ENCODE measurements at places on chromosomes 4 and X. TPM values are rescaled to one million over a fixed set of nuclear protein-coding genes. Genes with fewer than 3 reads are reported as not detected.

DNA sequence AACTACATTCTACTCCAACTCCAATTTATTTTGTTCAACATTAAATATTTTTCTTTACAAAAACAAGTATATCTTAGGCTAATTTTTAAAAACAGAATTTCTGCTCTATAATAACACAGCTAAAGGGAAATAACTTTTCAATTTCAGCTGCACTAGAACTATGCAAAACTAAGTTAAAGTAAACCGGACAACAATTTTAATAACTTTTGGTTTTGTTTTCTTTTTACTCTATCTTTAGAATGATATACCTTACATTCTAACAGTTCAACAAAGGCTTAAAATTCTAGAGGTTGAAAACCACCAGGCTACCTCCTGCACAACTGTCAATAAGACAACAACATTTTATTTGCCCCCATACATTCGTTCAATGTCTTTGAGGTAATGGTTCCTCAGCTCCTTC is 18.7 kb upstream of the KCNE5 start:
- H3K27ac ChIP-seq = no peak overlapping the region
- H3K36me3 ChIP-seq = no peaks in the 10 kb centered on the region
- no peaks in the 10 kb centered on the region for H3K27me3 ChIP-seq
- no peak for DNase-seq

GRCh38 chr4:184672741-184673140 is 23.2 kb downstream of the PRIMPOL start:
- H3K4me3 ChIP-seq = no peak overlapping the region
- peaks cover 5% of the 10 kb centered on the region for H3K36me3 ChIP-seq
- H3K27ac ChIP-seq = no peak overlapping the region
- no peak for DNase-seq
- no peaks in the 10 kb centered on the region for H3K27me3 ChIP-seq

GRCh38 chr4:169239221-169239905 is 31.4 kb downstream of the SH3RF1 start:
- H3K4me3 ChIP-seq = no peak overlapping the region
- no peak for DNase-seq
- H3K27me3 ChIP-seq = no peaks in the 10 kb centered on the region
- no peaks in the 10 kb centered on the region for H3K36me3 ChIP-seq
- H3K4me1 ChIP-seq = peaks cover 22% of the 10 kb centered on the region

DNA sequence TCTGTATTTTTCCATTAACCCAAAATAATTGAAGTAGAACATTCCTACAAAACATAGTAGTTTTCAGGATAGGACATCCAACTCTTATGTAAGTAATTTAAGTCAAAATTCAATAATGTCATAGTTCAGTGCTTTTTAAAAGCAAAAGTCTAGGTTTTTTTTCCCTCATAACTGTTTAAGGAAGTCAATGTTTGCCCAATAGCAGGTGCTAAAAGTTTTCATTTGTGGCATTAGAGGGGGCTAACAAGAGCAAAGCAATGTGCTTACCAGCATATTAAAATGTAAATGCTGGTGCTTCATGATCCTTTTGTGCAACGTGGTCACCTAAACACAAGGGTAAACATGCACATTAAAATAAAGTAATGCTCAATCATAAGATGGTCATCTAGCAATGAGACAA is 155.2 kb upstream of the PPP1R2C start:
- H3K27ac ChIP-seq = no peak overlapping the region
- H3K4me3 ChIP-seq = no peak overlapping the region
- no peaks in the 10 kb centered on the region for H3K36me3 ChIP-seq

DNA sequence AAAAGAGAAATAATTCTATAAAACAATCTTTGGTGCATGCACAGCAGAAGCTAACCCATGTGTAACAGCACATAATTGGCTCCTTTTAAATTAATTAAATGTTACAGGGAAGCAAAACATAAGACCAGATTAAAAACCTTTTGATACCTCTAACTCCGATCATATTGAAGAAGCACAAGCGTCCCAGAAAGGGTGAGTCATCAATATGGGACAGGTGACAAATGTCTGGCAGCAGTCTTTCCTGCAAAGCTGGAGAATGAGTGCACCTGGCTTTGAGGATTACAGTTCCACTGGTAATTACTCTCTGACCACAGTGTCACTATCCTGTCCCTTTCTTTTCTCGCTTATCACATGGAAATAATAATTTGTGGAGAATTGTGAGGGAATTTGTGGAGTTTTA is 94.6 kb downstream of the FAM9B start:
- no peak for DNase-seq
- no peak overlapping the region for H3K27ac ChIP-seq
- H3K4me1 ChIP-seq = no peaks in the 10 kb centered on the region
- H3K27me3 ChIP-seq = no peaks in the 10 kb centered on the region

DNA sequence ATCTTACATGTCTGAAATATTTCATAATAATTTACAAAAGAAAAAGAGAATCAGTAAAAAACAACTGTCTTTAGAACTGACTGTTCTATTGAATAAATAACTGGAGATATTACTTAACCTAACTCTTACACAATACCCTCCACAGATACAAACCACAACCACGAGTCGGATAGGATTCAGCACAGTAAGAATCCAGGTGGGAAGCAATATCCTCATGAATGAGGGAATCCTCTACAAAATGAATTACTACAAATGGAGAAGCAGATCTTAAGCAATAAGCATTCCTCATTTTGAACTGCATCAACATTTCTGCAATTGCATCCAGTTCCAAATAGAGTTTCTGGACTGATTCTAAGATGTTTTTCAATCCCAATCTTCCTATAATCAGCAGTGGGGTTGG is 227.1 kb downstream of the SH2D1A start:
- no peak overlapping the region for H3K4me3 ChIP-seq
- H3K36me3 ChIP-seq = no peaks in the 10 kb centered on the region
- H3K27ac ChIP-seq = no peak overlapping the region
- no peaks in the 10 kb centered on the region for H3K27me3 ChIP-seq
- no peaks in the 10 kb centered on the region for H3K4me1 ChIP-seq

DNA sequence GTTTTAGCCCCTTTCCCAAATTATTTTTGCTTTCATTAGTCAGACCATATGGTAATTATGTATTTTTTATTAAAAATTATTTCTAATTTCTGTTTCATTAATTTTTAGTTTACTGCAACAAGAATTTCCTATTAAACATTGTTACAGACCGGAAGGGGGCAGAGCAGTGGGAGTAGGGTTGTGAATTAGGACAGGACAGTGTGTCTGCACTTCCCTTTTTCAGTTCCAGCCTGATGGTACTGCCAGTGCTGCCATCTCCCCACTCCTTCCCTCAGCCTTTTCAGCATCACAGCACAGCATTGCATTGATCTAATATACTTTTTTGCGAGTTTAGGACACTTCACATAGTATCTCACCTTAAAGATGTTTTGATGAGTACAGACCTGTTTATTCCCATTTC is 76.5 kb downstream of the STIM2 start:
- H3K27ac ChIP-seq = no peak overlapping the region
- DNase-seq = no peak
- no peaks in the 10 kb centered on the region for H3K36me3 ChIP-seq
- H3K4me1 ChIP-seq = no peaks in the 10 kb centered on the region

DNA sequence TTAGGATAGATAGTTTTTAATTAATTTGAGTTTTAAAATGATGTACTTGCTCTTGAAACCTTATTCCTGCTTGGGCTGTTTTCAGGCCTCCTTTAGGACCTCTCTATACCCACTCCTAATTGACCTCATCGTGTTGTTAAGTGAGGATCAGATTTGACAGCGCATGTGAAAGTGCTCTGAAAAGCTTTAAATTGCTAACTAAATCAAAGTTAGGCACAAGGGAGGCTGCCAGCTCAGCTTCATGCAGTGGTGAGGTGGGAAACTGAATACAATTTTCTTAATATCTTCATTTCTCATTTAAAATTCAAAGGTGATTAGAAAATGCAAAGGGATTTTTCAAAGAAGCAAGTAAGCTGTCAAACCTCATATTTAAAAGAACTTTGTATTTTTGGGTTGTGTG is 20.0 kb downstream of the FHDC1 start:
- no peak for DNase-seq
- no peak overlapping the region for H3K4me3 ChIP-seq
- no peaks in the 10 kb centered on the region for H3K4me1 ChIP-seq
- H3K27ac ChIP-seq = no peak overlapping the region

DNA sequence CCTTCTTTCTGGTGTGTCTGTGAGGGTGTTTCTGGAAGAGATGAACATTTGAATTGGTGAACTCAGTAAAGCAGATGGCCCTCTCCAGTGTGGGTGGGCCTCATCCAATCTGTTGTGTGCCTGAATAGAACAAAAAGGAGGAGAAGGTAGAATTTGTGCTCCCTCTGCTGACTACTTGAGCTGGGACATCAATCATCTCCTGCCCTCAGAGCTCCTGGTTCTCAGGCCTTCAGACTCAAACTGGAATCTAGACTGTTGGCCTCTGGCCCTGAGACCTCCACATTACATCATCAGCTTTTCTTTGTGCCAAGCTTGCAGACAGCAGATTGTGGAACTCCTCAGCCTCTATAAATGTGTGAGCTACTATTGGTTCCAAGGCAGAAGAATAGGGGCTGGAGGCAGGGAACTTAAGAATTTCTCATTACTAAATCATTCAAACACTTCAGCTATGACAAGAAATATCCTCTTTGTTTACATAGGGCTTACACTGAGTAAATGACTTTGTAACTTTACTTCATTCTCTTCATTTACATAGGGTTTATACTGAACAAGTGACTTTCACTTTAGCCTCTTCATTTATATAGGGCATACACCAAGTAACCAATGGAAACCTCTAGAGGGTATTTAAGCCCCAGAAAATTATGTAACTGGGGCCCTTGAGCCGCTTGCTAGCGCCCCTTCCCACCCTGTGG is 86.9 kb upstream of the NWD2 start:
- H3K36me3 ChIP-seq = no peaks in the 10 kb centered on the region
- no peaks in the 10 kb centered on the region for H3K27me3 ChIP-seq
- H3K4me3 ChIP-seq = no peak overlapping the region
- no peaks in the 10 kb centered on the region for H3K4me1 ChIP-seq
- DNase-seq = no peak

DNA sequence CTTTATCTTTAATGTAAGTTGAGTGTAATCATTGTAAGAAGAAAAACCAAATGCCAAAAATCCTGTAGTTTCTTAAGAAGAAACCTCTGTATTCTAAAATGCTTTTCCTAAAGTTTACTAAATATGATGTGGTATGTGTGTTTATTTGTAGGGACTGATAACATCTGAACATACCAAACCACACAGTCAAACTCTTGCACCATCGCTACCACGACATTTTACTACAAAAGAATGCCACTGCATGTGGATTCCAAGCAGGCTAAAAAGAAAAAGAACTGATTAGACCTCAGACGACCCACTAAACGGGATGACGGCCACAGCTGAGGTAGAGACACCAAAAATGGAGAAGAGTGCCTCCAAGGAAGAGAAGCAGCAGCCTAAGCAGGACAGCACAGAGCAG is 46.1 kb downstream of the LAS1L start:
- H3K27me3 ChIP-seq = no peaks in the 10 kb centered on the region
- H3K27ac ChIP-seq = no peak overlapping the region
- H3K4me3 ChIP-seq = no peak overlapping the region
- H3K36me3 ChIP-seq = no peaks in the 10 kb centered on the region
- no peaks in the 10 kb centered on the region for H3K4me1 ChIP-seq

DNA sequence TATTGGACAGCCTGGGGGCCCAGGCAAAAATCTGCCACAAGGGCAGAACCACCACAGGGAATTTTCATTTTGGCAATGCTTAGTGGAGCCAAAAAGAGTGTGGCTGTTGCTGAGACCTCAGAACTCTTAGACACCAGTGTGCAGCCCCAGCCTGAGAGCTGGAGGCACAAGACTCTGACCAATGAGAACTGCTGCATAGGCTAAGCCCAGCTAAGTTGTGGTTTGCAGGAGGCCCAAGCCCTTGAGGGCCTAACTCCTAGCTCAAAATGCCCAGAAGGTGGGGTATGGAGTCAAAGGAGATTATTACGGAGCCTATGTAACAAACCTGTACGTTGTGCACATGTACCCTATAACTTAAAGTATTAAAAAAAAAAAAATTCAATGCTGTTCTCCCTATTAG is 296.7 kb downstream of the TRAM1L1 start:
- no peak overlapping the region for H3K27ac ChIP-seq
- H3K36me3 ChIP-seq = no peaks in the 10 kb centered on the region
- H3K4me3 ChIP-seq = no peak overlapping the region
- H3K27me3 ChIP-seq = no peaks in the 10 kb centered on the region

GRCh38 chr4:19005211-19005610 is 983.7 kb upstream of the LCORL start:
- no peaks in the 10 kb centered on the region for H3K36me3 ChIP-seq
- no peaks in the 10 kb centered on the region for H3K27me3 ChIP-seq
- H3K4me3 ChIP-seq = no peak overlapping the region
- DNase-seq = no peak
- no peaks in the 10 kb centered on the region for H3K4me1 ChIP-seq

DNA sequence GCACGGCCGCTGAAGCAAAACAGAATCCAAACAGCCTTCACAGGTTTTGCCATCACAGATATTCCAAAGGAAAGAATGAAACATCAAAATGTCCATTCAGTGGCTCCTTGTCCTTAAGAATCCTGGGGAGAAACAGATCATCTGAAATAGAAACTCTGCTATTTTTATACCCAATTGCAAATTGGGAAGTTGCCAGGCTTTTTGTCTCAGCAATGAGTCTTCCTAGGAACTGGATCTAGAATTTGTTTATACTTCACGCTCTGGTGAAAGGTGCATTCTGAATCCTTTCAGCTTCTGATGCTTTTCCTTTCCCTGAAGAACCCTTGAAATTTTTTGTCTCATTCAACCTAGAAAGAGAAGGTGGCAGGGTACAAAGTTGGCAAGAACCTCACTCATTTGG is 218.9 kb downstream of the FBXW7 start:
- H3K36me3 ChIP-seq = no peaks in the 10 kb centered on the region
- DNase-seq = no peak
- no peak overlapping the region for H3K4me3 ChIP-seq
- H3K27ac ChIP-seq = no peak overlapping the region

DNA sequence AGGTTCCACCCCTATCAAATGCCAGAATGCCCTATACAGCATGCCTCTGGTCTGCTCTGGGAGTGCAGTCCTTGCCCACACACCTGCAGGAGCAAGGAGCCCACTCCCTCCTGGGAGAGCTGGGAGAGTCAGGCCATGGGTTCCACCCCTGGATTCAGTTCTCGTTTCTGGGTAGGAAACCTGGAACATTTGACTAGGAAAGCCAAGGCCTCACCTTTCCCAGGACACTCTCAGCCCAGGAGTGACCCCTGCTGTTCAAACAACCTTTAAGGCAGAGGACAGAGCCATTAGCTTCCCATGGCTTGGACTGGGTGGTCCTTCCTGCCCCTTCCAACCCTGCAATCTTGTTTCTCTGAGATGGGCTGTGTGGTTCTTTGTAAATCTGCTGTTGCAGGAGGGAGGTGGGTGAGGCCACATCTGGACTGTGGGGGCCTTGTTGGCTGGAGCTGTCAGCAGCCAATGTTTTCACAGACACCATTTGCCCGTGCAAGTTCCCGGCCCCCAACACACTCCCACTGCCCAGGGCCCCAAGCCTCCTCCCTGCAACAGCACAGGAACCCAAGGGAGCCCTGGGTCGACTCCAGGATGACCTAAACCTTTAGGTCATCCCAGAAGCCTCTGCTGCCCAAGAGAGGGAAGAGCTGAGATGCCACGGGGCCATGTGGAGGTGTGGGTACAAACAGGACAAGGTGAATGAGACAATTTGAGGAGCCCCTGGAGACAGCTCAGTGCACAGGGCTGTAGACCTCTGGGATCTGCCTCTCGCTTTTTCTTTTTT is 104.4 kb downstream of the PJA1 start:
- no peak for DNase-seq
- no peaks in the 10 kb centered on the region for H3K4me1 ChIP-seq
- no peak overlapping the region for H3K4me3 ChIP-seq
- H3K36me3 ChIP-seq = no peaks in the 10 kb centered on the region

TLR10 gene
- 0.32 TPM for total RNA-seq

CT47B1 gene
- total RNA-seq = not detected

ZDHHC15 gene
- 3.1 TPM for total RNA-seq

MAGEA11 gene
- not detected for total RNA-seq

TAF7L gene
- not detected for total RNA-seq

PDK3 gene
- 119 TPM for total RNA-seq
